ENCODE measurements at places on chromosomes 3 and 15.

DNA sequence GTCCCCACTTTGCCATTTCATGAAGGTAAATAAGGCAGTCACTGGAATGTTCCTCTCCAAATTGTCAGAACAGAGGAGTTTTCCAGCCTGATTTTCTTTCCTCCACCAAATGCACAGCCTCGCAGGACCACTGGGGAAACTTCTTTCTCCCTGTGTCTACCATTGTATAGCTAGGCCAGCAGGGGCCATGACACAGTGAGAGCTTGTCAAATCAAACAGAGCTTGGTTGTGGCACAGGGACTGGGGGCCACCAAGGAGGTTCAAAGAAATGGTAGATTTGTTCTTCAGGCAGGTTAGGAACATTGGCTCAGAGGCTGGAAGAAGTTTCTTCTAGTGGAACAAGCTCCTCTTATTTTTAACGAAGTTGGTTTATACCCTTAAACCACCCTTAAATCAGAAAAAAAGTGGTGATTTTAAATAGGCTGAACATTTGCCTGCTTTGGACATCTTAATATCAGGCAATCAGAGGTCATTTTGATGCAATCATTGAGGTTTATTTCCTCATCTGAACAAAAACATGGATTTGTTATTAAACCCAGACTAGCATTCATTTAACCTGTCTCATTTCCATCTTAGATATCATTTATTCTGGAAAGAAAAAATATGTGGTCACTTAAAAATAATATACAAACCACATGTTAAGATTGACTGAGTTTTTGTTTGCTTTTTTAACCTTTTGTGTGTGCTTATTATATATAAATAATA lies 105.6 kb downstream of the GTPBP8 start:
- DNase-seq: peak; percentile 45

DNA sequence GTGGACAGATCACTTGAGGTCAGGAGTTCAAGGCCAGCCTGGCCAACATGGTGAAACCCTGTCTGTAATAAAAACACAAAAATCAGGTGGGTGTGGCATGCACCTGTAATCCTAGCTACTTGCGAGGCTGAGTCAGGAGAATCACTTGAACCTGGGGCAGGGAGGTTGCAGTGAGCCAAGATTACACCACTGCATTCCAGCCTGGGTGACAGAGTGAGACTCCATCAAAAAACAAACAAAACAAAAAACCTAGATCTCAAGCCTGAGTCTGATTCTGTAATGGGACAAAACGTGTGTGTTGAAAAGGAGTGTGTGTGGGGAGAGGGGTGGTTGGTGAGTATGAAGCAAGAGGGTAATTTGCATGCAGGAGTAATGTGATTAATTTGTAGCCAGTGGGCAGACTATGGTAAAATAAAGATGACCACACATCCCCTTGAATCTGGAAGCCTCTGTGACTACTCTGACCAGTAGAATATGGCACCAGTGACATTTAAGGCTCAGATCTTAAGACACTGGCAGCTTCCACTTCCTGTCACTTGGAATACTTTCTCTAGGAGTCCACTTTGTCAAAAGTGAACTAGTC lies 18.4 kb upstream of the OPA1 start:
- no peak for DNase-seq

DNA sequence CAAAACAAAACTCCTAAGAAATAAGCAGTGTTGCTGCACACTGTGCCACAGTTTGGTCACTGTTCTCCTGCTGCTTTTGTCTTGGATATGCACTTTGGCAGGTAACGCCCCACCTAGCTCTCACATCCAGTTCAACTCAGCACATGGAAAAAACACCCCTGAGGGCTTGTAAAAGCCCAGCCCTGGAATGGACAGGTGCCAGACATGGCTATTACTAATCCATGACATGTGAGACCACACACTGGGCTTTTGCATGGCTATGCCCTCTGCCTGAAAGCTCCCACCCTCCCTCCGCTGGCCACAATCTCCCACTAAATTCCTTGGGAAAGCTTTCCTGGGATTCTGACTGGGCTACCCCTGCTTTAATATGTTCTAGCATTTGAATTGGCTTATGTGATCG lies 24.7 kb upstream of the ZBED2 start:
- peak; percentile 17 for DNase-seq

DNA sequence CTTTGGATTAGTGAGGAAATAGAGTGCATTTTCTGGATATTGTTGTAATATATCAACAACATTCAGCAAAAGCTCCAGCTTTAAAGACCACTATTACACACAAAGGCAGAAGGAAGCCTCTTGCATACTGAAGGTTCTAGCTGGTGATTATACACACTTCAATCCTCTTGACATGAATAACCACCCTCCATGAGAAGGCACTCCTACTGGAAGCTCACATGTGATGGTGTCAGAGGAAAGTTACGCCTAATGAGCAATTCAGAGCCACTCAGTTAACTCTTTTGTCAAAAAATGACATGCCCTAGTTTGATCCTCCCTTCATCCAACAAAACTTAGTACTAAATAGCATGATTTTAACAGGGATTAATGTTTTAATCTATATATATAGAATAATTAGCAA lies 124.6 kb upstream of the LYSMD4 start:
- DNase-seq: no peak

- DNase-seq: no peak
Measured at GRCh38 chr3:187974871-187975271, 179.1 kb upstream of the LPP start.

- DNase-seq: no peak
Measured at GRCh38 chr15:88858934-88859333, 36.4 kb downstream of the HAPLN3 start.

GRCh38 chr3:115418583-115418982 lies 204.7 kb upstream of the GAP43 start:
- DNase-seq: no peak

DNA sequence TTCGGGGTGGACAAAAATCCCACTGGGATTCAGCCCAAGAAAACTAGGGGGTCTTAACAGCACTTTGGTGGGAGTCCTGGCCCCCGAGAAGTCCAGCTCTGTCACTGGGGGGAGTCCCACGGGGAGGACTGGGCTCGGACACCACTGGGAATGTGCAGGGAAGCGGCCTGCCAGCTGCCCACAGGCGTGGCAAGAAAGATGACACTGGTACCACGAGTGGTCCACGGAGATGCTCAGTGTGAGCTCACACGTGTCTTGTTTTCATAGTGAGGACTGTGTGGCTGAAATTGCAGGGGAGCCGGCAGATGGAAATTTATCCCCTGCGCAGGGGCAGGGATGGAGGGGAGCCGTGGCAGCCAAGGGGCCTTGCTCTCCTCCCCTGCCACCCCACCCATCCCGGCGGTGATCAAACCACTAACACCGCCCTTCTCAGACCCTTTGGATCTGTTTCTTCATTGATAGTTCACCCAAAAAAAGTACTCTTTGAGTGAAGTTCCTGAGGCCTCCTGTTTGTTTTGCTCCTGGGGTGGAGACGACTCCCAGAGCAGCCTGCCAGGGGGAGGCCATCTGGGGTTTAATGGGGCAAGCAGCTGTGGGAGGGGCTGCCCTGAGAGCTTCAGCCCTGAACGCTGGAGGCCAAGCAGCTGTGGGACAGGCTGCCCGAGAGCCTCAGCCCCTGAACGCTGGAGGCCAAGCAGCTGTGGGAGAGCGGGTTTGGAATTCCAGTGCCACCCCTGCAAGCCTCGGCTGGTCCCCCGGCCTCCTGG lies 130.9 kb downstream of the LRRK1 start:
- DNase-seq: no peak

GRCh38 chr15:95470529-95470928 lies 860.0 kb upstream of the NR2F2 start:
- no peak for DNase-seq

GRCh38 chr15:42704492-42704926 lies 32.4 kb downstream of the CDAN1 start:
- peak; percentile 66 for DNase-seq

DNA sequence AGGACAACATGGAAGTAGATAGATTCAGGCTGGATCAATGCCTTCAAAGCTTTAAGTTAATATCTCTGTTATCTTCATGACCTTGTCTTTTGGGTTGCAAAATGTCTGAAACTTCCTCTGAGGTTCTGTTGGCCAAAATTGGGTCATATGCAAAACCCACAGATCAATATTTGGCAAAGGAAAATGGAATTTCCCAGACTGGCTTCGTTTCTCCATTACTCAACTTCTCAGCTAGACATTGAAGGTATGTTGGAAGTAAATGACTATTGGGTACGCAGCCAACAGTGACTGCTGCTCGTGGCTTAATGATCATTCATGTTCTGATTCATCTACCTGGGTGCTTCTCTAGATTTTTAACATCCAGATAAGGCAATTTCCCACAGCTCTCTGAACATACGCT lies 675.4 kb upstream of the SGO1 start:
- DNase-seq: no peak

DNA sequence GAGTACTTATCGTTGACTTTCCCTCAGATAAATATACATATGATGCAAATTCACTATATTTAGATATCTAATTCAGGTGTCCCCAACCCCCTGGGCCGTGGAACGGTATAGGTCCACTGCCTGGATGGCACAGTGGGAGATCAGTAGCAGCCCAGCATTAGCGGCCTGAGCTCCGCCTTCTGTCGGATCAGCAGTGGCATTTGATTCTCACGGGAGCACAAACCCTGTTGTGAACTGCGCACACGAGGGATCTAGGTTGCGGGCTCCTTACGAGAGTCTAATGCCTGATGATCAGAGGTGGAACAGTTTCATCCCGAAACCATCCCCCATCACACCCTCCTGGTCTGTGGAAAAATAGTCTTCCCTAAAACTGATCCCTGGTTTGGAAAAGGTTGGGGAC lies 6.9 kb downstream of the KNL1 start:
- DNase-seq: no peak

- no peak for DNase-seq
Measured at GRCh38 chr15:34734303-34734702, 20.5 kb downstream of the GJD2 start.

GRCh38 chr3:57017459-57017845 lies 43.0 kb upstream of the SPATA12 start:
- DNase-seq: no peak

DNA sequence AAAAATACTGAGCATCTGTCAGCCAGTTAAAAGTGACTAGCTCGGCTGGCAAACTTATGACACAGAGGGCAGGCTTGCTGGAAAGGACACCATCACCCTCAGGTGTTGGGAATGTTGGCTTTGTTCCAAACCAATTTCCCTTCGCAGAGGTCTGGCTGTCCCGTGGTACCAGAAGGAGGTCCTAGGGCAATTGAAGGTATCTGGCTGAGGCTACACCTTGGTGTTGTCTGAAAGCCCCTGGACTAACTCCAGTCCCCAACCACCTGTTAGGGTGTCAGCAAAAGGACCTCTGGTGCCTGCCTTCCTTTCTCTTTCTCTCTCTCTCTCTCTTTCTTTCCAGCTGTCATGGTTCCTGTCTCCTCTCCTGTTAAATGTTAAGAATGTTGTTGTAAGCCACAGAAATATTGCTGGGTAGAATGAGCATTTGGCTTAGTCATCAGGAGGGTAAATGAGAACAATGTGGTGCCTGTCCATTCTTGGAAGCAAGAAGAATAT lies 12.5 kb downstream of the PRR20G start:
- peak; percentile 35 for DNase-seq

DNA sequence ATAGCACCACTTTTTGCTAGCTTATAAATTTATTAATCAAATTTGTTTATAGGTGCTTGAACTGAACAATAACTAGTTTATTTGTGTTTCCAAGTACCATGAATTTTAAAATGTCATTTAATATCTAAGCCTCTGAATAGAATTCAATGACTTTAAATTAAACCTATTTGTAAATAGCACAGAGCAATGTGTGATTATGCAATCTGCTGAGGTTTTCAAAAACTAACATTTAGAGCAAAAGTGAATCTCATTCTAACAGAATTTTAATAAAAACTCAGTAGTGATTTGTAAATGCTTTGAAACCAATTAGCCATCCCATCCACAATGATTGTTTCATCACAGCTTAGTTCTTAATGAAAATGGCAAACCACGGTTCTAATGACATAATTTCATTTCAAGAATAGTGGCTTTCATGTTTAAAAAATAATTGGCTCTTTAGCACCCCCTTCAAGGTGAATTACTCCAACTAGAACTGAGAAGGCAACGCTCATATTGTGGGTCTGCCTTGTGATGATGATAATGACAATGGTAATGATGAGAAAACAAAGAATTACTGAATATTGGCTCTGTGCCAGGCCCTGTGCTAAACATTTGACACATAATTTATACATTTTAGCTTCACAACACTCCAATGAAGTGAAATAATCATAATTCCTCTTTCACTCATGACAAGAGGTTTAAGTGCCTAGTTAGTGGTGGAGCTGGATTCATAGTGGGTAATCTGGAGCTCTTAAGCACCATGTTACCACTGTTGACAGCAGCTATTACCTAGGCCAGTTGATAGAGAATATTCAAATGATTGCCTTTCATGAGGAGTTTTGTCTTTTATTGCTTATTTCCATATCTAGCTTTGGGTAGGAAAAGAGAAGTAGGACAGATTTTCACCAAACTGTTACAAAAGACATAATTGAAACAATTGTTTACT lies 145.7 kb downstream of the RBMS3 start:
- no peak for DNase-seq

DNA sequence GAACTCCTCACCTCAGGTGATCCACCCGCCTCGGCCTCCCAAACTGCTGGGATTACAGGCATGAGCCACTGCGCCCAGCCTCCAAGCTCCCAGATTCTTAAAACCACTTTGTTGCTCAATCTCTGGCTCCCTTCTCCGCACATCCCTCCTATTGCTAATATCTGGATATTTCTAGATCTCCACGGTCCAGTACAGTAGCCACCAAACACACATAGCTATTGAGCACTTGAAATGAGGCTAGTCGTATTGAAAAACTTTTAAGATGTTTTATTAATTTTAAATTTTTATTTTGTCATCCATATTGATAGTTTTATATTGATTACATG lies 44.3 kb downstream of the SLC28A1 start:
- DNase-seq: no peak

DNA sequence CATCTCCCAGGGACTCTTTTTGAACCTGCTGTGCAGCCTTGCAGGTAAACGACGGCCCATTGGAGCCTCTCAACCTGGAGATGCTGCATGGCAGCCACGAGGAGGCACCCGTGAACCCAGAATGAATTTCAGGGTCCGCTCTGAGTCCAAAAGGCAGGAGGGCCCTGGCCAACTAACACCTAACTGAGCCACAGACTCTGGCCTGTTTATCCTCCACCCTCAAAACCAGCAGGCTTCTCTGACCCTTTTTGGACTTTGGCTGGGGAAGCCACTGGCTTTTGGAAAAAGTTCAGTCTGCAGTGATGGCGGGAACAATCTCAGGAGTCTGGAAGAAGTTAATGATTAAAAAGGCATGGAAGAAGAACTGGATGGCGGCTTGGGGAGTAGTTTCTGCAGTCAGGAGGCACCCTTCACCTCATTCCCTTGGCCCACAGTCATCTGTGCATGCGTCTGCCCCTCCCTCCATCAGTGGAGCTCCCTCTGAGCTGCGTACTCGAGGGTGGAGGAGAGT lies 4.1 kb downstream of the PXYLP1 start:
- no peak for DNase-seq

- no peak for DNase-seq
Measured at GRCh38 chr3:69283913-69284611, 101.8 kb downstream of the FRMD4B start.

- peak; percentile 74 for DNase-seq
Measured at GRCh38 chr3:78878011-78878410, 889.8 kb downstream of the ROBO1 start.
